Suppressor macrophage (primary cell): ENCODE measurements at places on chromosomes 4 and X.
A peak's percentile ranks its signal among the peaks of the same experiment; 100 is the strongest.

DNA sequence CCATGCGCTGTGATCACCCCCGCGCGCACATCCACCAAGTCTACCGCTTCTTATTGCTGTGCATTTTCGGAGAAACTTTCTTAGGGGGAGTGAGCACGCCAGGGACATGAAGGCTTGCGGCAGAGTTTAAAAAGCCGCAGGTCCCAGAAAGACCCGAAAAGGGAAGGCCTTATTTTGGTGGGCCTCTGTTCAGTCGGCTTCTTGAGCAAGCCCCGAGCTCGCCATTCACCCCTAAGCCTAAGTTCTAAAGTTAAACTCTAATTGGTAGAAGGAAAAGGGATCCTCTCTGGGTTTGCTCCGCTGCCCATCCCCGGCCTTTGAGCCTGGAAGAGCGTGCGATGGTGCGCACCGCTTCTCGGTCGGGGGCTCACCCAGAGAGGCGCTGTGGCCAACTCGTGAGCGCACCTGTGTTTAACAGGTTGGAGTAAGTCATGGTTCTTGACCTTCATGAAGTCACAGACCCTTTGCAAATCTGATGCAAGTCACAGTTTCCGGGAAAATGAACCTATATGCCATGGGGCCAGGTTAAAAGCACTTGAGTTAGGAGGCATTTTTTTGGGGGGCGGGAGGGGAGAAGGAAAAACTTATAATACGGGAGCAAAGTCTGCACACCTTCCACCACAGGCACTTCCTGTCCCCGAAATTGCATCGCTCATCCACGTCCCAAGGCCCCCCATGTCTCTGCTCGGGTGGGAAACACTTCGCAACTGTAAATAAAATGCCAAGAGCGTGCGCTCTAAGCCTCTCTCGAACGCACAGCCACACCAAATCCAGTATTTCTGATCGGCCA, 1.9 kb downstream of the PHOX2B start:
- DNase-seq, result no peak

GRCh38 chr4:124854968-124855367, 142.4 kb upstream of the ANKRD50 start:
- no peak for DNase-seq

DNA sequence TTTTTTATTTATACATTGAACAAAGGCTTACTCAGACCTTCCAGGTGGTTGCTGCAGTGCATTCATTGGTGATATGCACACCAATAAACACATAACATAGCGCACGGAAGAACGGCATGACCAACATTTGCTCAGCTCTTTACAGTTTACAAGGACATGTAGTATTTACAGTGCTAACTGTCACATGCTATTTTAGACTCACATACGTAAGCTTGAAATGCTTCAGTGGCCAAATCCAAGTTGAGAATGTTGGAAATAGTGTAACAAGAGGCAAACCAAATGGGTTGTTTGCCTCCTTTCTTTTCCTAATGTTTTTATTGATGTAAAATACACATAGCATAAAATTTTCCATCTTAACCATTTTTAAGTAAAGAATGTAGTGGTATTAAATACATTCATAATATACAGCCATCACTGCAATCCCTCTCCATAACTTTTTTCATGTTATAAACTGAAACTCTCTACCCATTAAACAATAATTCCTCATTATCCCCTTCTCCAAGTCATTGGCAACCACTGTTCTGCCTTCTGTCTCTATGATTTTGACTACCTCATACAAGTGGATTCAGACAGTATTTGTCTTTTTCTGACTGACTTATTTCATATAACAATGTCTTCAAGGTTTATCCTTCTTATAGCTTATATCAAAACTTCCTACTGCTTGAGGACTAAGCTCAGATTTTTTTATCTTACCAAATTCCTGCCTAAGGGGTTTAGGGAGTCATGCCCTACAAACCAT, 1722.9 kb upstream of the AGA start:
- no peak for DNase-seq

GRCh38 chrX:80879143-80879542, 69.5 kb upstream of the BRWD3 start:
- no peak for DNase-seq

DNA sequence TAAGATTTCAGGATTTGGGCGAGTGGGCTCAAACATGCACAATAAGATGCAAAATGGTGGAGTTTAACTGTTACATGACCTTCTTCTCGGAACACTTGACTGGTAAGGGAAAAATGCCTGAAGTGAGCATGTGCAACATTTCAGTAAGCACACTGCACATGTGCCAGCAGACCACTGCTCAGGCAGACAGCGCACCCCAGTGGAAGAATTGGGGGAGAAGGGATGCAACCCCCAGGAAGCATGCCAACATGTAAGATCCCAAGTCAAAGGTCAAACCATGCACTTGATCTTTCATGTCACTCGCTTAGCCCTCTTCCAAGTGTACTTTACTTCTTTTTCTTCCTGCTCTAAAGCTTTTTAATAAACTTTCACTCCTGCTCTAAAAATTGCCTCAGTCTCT, 256.3 kb downstream of the CENPC start:
- DNase-seq, result peak; percentile 3

GRCh38 chr4:1873776-1874175, 2.6 kb downstream of the NSD2 start:
- no peak for DNase-seq

- DNase-seq, result no peak
Observed at GRCh38 chrX:9707306-9708033, 58.2 kb downstream of the GPR143 start.

- DNase-seq, result no peak
Observed at GRCh38 chrX:8390771-8391170, 73.9 kb upstream of the VCX3B start.

- DNase-seq, result no peak
Observed at GRCh38 chr4:174422893-174423256, 99.4 kb downstream of the HPGD start.

DNA sequence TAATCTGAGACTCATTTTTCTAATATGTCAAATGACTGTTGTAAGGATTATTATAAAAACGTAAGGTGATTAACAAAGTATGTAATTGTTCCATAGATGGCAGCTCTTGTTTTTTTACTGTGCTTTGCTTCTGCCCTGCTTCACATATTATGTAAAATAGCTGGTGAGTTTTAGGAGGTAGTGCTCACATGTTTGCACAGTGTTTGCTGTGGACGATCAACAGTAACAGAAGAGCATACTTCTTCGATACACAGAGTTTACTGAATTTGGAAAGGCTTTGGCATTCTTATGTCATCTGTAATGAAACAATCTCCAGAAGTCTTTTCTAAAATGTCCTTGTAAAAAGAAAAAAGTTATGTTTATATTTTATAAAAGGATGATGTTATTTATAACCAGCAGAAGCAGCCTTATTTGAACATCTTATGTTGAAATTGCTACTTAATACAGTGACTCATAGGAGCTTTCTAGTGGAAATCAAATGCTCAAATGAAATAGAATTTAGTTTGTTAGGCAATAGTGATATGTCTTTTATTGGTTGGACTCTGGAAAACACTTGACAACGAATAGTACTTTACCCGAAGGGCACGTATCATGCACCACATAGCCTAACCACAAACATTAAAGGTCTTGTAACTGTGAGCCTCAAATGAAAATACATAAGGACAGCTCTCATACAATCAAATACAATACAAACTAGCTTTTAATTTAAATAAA, 1.9 kb upstream of the MTTP start:
- no peak for DNase-seq

- DNase-seq, result peak; percentile 42
Observed at GRCh38 chr4:159206427-159206871, 103.6 kb downstream of the RAPGEF2 start.

GRCh38 chrX:63581398-63581797, 203.6 kb downstream of the ARHGEF9 start:
- DNase-seq, result no peak

- peak; percentile 69 for DNase-seq
Observed at GRCh38 chrX:22056235-22056634, 24.1 kb downstream of the PHEX start.

DNA sequence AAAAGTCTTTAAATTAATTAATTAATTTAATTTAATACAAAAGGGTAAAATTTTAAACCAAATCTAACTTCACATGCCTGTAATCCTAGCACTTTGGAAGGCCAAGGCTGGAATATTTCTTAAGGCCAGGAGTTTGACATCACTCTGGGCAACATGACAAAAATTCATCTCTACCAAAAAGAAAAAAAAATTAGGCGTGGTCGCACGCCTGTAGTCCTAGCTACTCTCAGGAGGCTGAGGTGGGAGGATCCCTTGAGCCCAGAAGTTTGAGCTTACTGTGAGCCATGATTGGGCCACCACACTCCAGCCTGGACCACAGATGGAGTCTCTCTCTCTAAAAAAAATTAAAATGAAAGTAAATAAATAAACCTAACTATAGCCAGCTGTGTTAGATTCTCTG, 39.2 kb upstream of the ANTXR2 start:
- no peak for DNase-seq

GRCh38 chr4:109174224-109174953, 128.1 kb downstream of the COL25A1 start:
- DNase-seq, result no peak

DNA sequence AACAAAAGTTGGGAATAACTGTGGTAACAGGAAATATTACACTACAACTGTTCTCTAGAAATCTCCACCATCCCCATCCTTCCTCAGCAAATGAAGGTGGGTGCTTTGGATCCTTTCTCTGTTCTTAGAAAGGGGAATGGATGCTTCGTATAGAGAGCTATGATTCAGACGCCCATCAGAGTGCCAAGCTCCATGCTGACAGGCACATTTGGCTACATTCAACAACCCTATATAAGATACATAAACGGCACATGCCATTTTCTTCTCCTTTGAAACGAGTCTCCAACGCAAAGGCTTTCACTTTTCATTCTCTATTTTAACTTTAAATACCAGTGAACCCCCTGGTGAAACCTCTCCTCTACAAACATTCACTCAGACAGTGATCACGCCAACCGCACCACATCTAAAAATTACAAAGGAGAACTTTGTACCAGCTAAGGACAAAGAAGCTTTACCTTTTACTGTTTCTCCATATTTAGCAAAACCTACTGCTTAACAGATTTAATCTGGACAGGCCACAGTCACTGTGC, 172.5 kb downstream of the TSPAN5 start:
- DNase-seq, result no peak

DNA sequence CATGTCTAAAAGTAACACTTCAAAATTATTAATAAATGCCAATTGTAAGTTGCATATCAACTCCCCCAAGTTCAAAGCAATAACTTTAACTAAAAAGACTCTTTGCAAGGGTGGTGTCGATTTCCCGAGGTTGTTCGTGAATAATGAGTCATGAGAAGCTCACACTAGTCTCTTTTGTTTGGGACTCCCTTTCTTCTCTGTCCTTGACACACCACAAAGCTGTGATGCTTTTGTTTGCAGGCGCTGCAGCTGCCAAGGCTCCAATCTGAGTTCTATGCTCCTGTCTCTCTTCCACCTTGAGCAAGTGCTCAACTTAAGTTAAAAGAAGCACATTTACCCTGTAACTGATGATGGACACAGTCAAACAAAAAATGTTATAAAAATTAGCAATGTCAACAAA, 65.9 kb downstream of the FAT1 start:
- no peak for DNase-seq

DNA sequence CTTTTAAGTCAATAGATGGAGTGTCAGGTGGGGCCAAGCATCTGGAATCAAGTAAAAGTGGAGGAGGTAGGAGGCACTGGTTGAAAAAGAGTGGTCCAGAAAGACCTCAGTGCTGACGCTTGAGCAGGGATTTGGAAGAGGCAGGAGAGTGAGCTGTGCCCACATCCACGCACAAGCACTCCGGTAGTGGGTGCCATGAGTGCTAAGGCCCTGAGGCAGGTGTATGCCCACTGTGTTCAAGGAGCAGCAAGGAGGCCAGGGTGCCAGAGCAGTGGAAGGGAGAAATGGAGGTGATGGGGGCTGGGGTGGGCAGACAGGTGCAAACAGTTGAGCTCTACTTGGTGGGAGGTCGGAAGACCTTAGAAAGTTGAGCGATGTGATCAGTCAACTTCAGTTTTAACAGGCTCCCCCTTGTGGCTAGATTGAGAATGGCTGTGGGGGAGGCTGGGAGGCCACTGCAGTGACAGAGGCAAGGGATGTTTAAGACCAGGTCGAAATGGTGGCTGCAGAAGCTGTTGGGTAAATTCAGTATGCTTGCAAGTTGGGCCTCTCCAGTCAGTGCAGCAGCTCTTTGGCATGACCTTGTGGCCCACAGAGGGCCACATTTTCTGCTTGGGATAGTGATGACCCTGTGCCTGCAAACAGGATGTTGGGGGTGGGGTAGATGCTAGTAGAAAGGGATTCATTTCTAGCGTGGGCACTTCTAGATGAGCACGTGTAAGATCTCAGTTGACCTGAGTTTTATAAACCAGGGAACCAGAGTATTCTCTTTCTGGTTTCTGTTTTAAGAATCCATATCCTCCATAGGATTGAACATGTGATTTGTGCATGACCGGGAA, 12.7 kb downstream of the TKTL1 start:
- peak; percentile 79 for DNase-seq

DNA sequence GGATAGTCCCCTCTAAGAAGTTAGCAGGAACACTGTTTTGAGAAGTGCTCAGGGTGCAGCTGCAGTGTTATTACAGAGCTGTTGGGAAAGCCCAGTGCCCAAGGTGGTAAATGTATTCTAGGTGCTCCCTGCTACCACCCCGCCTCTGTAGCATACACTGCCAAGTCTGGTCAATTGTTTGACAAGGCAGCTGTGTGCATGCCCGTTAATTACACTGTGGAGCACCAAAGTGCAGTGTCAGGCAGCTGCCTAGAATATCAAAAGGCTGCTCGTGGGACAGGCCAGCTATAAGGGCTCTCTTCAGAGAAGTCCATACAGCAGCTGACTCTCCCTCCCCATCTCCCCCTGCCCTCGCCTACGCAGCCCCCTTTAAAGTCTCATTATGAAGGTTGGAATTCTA, 99.9 kb upstream of the KLHL13 start:
- no peak for DNase-seq

- DNase-seq, result no peak
Observed at GRCh38 chr4:173543266-173543665, 13.2 kb upstream of the HAND2 start.

GRCh38 chr4:38662522-38663089, 1.4 kb upstream of the KLF3 start:
- DNase-seq, result no peak

DNA sequence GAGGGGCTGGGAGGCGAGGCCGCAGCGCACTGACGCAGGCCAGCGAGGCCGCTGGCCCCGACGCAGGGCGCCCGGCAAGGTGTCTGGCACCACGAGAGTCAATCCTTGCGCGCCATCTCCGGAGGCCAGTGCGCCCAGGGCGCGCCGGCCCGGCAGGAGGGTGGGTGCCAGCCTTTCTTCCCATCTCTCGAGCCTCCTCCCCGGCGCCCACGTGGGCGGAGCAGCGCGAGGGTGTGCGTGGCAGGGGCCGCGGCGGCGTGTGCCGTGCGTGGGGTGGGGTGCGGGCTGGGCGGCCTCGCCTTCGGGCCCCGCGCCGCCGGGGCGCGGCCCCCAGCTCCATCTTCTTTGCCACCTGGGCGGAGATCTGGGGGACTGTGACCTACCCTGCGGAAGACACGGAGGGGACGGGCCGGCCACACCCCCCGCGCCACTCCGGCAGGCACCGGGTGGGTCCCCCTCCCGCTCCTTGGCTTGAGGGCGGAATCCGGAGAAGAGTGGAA, 877 bp downstream of the JAKMIP1 start:
- no peak for DNase-seq

GRCh38 chr4:123591875-123592274, 195.3 kb downstream of the SPRY1 start:
- no peak for DNase-seq

- no peak for DNase-seq
Observed at GRCh38 chr4:2786794-2787229, 6.1 kb upstream of the SH3BP2 start.

GRCh38 chr4:27018076-27018475, 157.4 kb downstream of the STIM2 start:
- DNase-seq, result no peak
